Left lung (tissue), 14 donors: ENCODE measurements at places on chromosomes 1 and 21. TPM values are rescaled to one million over a fixed set of nuclear protein-coding genes. Genes with fewer than 3 reads are reported as not detected.
A peak's percentile ranks its signal among the peaks of the same experiment; 100 is the strongest.

DNA sequence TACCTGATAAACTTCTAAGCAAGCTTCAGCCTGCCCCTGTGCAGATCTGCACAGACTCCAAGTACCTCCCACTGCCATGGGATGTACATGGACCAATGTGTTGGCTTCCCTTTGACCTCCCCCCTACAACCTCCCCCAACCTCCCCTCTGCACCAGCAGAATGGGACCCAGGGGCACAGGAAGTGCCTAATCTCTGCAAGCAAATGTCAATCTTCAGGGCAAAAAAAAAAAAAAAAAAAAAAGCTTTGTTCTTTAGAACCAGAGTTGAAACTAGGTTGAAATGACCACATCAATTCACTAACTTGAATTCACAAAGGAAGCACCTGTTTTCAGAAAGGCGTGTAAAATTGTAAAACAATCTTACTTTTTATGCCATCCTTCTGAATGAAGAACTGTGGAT lies 53.9 kb upstream of the TIAM1 start:
- no peak for DNase-seq

DNA sequence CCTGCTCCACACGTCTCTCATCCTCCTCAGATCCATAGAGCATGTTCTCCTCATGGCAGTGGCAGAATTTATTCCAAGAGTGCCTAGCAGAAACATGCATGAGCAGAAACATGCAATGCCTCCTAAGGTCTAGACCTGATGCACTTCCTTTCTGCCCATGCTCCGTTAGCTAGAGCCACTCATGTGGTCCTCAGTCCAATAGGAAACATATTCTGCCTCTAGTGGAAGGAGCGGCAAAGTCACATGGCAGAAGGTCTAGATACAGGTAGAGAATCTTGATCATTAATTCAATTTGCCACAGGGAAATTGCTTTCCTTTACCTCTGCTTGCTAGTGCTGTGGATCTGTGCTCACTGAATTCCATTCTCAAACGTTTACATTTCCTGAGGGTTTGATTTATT lies 130.4 kb downstream of the KIF26B start:
- DNase-seq: no peak

Gene BCAN
- polyA plus RNA-seq: 0.67 TPM

GRCh38 chr1:197933016-197933415 lies 15.8 kb downstream of the LHX9 start:
- DNase-seq: no peak

DNA sequence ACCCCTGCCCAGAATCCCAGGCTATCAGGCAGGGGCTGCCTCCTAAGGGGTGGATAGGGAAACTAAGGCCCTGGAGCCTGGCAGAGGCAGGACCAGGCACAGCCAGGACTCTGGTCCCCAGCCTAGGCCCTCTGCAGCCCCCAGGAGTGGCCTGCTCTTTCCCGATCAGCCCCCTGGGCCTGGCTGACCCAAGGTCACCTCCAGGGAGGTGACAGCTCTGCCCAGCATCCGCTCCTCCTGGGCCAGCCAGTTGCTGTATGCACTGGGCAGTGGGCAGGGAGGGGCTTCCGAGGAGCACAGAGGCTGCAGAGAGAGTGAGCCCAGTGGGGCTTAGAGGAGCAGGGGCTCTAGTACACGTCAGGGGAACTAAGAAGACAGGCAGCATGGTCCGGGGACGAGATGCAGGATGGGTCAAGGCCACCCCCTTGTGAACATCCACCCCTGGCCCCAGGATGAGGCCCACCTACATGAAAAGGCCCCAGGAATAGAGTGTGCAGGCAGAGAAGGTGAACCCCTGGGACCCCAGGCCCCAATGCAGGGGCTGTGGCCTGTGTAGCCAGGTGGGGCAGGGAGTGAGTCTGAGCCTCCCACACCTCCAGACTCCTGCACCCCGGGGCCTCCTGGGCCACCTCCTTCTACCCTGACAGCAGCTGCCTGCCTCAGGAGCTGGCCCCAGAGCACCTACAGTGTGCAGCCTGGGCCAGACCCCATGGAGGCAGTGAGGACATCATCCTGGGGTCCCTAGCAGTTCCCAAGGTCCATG lies 32.8 kb downstream of the WNT9A start:
- peak; percentile 57 for DNase-seq

GRCh38 chr21:42561762-42562650 lies 48.4 kb downstream of the SLC37A1 start:
- DNase-seq: no peak

Gene HEYL
- polyA plus RNA-seq: 32.3 TPM

DNA sequence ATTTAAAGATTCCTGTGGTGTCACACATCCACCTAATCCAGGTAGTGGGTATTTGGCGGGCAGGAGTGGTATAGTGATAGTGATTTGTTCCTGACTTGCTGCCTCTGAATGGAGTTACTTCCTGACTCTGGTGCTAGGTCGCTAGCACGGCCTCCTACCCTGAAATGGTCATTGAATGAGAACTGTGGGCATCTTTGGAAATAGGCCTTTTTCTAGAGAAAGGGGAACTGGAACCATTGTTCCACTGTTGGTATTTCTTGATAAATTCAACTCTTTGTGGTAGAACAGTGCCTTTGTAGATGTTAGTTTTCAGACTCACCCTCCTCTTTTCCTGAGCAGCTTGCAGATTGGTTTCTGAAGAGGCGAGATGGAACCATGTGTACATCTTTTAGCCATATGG lies 1.5 kb downstream of the QSOX1 start:
- DNase-seq: no peak

DNA sequence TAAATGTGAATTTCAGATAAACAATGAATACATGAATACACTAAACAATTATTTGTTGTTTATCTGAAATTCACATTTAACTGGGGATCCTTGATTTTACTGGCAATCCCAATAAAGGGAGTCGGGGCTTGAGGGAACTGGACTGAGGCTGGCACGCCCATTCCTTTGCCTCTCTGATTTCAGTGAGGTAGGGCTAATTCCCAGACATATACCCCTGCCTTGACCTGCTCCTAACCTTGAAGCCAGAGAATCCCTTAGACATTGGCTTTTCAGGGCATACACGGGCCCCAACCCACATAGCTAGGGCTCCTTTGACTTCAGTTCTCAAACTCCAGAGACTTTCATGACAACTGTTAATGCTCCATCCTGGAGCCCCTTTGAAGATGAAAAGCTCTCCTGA lies 10.8 kb upstream of the UTP25 start:
- DNase-seq: no peak

DNA sequence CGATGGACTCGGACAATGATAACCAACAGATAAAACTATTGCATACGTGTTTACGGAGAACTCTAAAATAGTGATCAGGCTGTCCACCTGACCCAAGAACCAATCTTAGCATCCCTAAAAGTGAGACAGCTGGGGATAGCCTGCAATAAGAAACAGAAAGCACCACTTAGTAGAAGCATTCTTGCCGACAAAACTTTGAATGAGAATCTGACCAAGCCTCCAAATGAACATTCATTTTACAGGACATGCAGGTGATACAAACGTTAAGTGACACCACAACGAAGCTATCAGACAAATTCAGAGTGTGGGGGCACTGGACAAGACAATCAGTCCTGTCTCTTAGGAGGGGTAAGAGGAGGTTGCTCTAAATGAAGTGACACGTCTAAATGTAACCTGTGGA lies 1.2 kb downstream of the PSMG1 start:
- no peak for DNase-seq

Gene PADI4
- polyA plus RNA-seq: 0.77 TPM

Gene RAB3B
- 0.42 TPM for polyA plus RNA-seq

DNA sequence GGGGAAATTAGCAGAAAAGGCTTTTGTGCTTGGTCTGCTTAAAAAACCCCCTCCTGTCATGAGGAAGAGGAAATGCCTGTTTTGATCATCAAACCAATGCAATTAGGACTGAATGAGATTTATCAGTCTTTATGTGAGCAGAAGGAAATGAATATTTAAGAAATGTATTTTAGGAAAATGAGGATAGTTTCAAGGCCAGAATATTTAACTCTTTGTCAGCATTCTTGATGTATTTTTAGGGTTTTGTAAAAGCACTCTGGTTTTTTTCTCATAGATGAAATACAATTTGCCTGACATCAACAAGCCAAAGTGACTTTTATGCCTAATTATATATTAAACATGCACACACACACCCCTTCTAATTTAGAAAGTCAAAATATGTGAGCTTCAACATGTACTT lies 213.8 kb downstream of the GRIK1 start:
- no peak for DNase-seq

Gene MNDA
- 6.0 TPM for polyA plus RNA-seq

GRCh38 chr1:224525411-224526040 lies 90.6 kb upstream of the CNIH3 start:
- no peak for DNase-seq

GRCh38 chr1:158022554-158023312 lies 29.3 kb downstream of the KIRREL1 start:
- no peak for DNase-seq

Gene AADACL3
- polyA plus RNA-seq: not detected

DNA sequence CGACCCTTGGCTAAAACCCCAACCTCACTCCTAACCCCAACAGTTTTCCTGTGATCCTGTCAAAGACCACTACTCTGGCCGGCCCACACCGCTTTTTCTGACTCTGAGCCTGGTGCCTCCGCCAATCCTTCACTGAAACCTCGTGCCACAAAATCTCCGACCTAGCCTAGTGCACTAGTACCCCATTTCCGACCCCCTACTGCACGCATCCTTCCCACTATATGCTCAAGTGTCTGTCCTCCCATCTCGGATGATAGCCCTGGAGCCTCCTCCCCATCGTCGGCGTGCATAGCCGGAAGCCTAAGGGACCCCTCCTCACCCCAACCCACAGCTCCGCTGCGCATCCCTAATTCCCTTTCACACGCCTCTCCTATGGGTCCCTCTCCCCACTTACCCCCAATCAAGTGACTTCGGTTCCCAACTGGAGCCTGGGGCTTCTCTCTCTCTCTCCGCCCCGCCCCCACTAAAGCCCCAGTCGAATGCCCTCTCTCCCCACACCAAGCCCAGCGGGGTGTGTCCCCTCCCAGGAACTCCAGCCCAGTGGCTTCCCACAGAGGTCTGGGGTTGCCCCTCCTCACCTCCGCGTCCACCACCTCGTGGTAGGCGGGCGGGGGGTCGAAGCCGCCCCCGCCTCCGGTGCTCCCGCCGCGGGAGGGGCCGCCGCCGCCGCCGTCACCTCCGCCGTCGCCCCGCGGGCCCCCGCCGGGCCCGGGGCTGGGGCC lies 791 bp downstream of the USP24 start:
- DNase-seq: peak; percentile 67
